NCI-H1105 treated with DMSO at 0.1 percent for 48 hours (cell line): ENCODE measurements at places on chromosomes 6 and 20.

- no peak for DNase-seq
Observed at GRCh38 chr6:126529637-126530362, 189.9 kb downstream of the CENPW start.

GRCh38 chr6:88867841-88868731 is 95.3 kb downstream of the RNGTT start:
- DNase-seq = no peak

- no peak for DNase-seq
Observed at GRCh38 chr6:159819932-159820640, 20.0 kb downstream of the PNLDC1 start.

DNA sequence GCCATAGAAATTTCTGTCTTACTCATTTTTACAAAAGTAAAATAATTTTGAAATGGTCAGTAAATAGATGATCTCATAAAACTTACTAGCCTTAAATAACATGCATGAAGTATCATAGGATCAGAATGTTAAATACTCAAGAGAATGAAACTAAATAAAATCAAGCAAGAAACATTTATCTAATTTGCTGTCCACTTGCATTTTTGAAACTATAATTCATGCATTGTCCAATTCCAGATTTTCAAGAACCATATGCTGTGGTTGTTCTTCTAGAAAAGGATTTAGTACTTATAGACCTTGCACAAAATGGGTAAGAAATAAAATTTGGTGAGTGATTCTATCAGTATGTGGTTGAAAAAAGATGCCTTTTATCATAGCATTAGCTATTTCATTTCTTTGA is 107.0 kb downstream of the STXBP5 start:
- no peak for DNase-seq

- peak; percentile 57 for DNase-seq
Observed at GRCh38 chr6:40477246-40478126, 109.7 kb downstream of the LRFN2 start.

GRCh38 chr20:17138237-17138636 is 88.6 kb upstream of the PCSK2 start:
- DNase-seq = no peak

- no peak for DNase-seq
Observed at GRCh38 chr6:104541411-104541810, 318.3 kb downstream of the HACE1 start.

GRCh38 chr20:813390-813789 is 20.1 kb upstream of the FAM110A start:
- no peak for DNase-seq

GRCh38 chr6:121695329-121695728 is 259.9 kb downstream of the GJA1 start:
- DNase-seq = no peak

DNA sequence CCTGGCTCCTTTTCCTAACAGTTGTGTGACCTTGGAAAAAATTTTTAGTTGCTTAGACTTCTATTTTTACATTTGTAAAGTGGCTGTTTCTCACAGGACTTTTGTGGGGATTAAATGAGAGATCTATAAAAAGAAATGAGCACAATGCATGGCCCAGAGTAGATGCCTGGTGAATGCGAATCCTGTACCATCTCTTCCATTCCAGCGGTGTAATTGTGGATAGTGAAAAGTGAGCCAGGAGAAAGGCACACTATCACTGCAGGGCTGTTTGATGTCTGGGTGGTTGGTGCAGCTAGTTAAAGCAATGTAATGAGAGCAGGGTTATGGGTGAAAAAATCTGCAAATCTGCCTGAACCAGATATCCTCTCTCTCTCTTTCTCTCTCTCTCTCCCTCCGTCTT is 347.5 kb upstream of the CITED2 start:
- no peak for DNase-seq

DNA sequence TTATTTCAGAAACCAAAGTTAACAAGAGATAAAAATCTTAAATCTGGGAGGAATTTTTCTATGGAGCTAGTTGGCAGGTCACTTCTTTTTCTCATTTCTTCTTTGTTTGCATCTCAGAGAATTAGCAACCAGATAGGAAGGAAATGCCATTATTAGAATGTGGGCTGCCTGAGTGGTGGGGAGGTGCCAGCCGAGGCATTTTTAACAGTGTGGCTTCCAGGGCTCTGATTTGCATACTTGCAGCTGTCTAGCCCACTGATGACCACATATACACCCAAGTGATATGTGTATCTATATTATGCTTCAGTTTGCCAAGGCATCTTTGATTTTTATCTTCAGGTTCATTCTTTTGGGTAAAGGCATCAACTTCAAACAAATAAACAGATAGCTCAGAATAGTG is 206.7 kb downstream of the CLIC5 start:
- no peak for DNase-seq

GRCh38 chr20:57272883-57273535 is 6.6 kb upstream of the BMP7 start:
- DNase-seq = no peak

DNA sequence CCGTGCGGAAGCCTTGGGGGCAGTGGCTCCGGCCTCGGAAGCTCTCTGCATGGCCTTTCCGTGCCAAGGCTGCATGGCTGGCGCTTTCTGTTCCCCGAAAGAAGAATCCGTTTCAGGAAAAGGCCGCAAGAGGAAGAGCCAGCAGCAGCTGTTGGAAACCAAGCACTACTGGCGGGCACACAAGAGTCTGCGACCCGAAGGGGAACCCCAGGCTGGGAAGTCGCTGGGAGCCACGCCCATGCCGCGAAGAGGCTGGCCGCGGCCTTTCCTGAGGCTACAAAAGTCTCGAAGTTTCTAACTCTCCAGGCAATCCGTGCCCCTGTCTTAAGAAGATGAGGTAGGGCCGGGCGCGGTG is at the start of gene CGAS:
TSS of gene CGAS (minus strand) at position 191 of the 355 bp plus-strand sequence. CDS start at position 75, 116 bp downstream.
- DNase-seq = no peak

DNA sequence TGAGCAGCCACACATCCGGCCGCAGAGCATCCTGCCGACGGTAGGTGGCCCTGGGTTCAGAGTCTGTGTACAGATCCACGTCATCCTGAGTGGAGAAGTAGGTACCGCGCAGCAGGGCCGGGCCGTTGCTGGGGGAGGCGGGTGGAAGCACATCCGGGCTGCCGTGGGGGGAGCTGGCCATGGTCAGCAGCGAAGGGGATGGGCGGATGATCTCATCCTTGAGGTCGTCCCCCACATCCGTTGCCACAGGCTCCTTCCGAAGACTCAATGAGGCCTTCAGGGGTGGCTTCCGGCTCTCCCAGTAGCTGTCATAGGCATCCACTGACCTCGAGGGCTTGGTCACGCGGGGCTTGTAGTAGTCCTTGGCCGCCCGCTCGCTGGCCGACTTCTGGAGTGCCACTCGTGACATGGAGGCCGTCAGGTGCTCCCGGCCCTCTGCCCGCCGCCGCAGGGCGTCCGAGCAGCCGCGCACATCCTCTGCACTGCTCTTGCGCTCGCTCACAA is 9.2 kb downstream of the SPATA2 start:
- no peak for DNase-seq
